ENCODE measurements at places on chromosomes 7 and 10.

GRCh38 chr10:73159038-73159648 is 8.7 kb downstream of the ECD start:
- DNase-seq: peak; percentile 24

DNA sequence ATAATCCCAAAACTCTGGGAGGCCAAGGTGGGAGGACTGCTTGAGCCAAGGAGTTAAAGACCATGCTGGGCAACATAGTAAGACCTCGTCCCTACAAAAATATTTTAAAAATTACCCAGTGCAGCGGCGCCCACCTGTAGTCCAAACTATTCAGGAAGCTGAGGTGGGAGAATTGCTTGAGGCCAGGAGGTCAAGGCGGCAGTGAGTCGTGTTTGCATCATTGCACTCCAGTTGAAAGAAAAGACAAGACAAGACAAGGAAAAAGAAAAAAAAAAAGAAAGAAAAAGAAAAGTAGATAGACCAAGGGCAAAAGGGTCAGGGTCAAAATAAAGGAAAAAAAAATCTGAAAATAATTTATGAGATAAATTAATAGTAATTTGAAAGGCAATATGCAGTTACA is 5.8 kb downstream of the ANXA7 start:
- no peak for DNase-seq

DNA sequence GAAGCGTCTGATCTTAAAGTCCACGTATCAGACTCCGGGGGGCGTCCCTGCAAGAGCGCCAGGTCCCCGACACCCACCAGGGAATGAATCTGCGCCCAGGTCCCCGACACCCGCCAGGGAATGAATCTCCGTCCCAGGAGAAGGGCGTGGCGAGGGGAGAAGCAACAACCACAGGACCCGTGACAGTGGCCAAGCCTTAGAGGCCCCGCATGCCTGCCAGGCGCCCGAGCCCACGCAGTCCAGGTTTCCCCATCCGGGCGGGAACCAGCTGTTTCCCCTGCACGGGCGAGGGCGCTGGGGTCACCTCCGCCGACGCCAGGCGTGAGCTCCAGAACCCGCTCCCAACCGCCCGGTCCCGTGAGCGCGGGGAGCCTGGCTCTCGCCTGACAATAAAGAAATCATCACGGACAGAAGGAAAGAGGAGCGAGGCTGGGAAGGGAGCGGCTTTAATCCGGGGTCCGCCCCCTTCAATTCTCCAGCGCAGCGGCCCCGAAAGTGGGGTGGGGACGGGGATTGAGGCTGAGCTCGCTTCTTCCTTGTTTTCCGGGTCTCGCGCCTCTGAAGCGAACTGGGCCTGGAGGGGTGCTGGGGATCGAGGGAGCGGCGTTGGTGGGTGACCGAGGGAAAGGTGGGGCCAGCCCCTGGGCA is 29.0 kb upstream of the BMS1 start:
- DNase-seq: no peak

DNA sequence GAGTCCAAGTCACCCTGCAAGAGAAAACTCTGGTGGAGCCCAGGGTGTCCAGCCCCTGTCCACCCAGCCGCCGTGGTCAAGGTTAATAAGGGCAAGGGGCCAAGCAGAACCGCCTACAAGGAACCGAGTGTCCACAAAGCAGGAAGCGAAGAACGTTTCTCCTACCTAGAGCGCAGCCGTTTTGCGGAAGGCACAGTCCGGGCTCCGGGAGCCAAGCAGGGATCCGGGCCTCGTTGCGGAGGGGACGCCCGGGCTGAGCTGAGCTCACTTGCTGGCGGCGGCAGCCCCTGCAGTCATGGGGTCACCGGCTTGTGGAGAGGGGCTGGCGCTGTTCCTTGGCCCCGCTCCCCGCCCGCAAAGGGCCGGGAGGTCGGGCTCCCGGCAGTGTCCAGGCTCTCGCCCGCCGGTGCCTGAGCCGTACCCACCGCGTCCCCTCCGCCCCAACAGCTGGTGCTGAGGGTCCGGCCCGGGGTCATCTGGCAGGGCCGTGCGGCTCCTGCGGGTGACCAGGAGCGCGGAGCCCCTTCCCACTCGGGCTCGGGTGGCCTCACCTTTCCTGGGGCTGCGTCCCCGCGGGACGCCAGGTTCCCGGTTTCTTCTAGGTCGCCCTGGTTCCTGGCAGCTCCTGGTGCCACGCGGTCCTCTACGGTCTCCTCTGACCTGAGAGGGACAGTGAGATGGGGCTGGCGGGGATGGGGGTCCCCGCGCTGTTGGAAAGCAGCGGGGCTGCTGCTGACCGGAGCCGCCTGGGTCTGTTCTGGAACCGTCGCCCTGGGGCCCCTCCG is 14.0 kb upstream of the ZNF273 start:
- no peak for DNase-seq

DNA sequence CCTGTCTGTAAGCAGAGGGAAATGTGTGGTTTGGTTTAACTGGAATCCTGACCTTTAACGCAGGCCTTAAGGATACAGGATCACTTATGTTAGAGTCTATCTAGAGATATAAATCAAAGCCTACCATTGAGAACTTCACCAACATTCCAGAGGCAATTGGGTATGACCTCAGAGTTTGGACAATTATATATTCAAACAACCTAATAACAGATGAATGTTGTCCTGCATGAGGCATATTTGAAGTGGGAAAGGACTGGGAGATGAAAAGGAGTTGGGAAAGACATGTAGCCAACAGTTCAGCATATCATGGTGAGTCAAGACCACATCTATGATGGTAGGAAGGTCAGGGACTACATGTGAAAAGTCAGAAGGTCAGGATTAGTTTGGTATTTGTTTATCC is 274.2 kb downstream of the DOCK4 start:
- no peak for DNase-seq
